Urinary bladder (tissue), 4 donors: ENCODE measurements at places on chromosomes 5 and 9.
A peak's percentile ranks its signal among the peaks of the same experiment; 100 is the strongest.

- DNase-seq: no peak
Observed at GRCh38 chr5:25387953-25388352, 743.2 kb upstream of the CDH10 start.

GRCh38 chr9:81636255-81636599, 53.1 kb downstream of the TLE1 start:
- no peak for DNase-seq

DNA sequence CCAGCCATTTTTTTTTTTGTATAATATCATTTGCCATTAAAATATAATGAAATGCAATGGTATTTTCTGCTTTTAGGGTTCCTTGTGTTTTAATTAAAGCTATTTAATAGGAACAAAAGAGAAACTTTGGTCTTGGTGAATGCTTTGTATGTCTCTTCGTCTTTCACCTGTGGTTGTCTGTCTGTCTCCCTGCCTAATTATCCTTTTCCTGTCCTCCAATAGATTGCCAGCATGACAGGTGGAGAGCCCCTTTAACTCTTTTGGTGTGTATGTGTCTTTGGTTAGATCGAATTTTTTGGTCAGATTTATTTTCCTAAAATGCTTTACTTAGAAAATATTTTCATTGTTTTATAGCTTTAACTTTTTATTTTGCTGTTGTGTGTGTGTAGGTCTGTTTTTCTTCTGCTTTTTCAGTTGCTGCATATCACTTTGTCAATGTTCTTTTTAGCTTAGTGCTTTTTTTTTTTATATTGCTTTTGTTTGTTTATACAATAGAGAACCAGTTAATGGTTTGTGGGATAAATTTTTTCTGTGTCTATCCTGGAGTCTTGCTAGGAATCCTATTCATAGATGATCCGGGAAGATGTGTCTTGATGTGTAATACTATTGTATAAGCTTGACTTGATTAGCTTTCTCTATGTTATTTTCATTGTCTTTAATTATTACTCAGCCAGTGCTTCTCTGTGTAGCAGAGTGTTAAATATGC, 8.6 kb downstream of the CHMP5 start:
- no peak for DNase-seq

GRCh38 chr9:131104016-131104740, 7.8 kb downstream of the AIF1L start:
- no peak for DNase-seq

DNA sequence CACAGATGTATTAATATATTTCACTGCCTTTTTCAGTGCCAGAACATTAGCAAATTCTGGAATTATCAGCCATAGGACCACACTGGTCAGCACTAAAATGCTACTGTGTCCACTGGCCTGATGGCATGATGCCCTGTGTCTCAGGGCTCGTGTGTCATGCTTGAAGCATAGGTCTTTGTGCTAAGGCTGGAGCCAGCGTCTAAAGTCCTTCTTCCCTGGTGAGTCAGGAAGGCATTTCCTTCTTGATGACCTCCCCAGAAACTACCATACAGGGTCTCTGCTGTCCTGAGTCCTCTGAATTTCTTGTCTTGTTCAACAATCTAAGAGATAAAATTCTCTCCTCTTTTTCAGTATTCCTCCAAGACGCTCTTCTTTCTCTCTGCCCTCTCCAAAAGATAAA, 489.9 kb downstream of the PSAT1 start:
- no peak for DNase-seq

- no peak for DNase-seq
Observed at GRCh38 chr9:128600099-128600498, 47.7 kb downstream of the SPTAN1 start.

- DNase-seq: no peak
Observed at GRCh38 chr9:85359161-85359560, 382.6 kb downstream of the AGTPBP1 start.

DNA sequence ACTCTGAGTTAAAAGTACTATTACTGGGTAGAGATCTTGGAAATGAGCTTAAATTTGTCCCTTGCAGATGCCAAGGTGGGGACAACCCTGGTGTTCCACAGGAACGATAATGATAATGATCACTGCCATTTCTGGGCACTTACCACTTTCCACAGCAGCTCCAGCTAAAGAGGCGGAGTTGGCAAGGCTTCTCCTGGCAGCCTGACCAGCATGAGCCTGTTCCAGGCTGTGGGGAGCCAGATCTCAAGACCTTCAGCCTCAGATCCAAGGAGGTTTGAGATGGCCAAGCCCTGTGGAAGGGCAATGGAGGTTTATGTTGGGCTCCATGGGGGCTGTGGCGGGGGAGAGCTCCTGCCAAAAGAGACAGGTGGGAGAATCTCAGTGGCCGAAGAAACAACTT, 244.9 kb upstream of the MVB12B start:
- no peak for DNase-seq

GRCh38 chr5:5271786-5272321, 131.7 kb downstream of the ADAMTS16 start:
- peak; percentile 45 for DNase-seq

DNA sequence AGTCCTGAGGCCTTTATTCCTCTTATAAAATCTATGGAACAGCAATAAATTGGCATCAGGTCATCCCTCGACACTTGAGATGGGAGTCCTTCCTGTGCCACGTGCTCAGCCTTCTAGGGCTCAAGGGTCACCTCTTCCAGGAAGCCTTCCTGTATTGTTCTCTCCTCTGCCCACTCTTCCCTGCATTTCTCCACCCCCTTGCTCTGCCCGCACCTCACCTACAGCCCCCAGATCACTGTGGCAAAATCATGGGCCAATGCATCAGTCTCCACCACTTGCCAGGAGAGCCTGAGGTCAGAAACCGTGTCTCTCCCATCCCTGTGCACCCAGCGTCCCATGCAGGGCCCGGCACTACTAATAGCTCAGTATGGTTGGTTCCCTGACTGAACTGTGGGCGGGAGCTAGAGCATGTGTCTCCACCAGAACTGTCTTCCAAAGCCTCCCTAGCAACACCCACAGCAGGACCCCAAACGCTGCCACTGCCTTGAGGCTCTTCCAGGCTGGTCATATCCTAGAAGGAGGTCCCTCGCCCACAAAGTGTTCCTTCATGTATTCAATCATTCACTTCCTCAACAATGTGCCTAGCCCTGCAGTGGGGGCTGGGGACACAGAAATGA, 13.5 kb downstream of the DUSP1 start:
- DNase-seq: no peak

GRCh38 chr9:37286530-37287175, 135.8 kb upstream of the GRHPR start:
- DNase-seq: no peak

GRCh38 chr5:61257421-61257820, 74.6 kb upstream of the ZSWIM6 start:
- DNase-seq: no peak

DNA sequence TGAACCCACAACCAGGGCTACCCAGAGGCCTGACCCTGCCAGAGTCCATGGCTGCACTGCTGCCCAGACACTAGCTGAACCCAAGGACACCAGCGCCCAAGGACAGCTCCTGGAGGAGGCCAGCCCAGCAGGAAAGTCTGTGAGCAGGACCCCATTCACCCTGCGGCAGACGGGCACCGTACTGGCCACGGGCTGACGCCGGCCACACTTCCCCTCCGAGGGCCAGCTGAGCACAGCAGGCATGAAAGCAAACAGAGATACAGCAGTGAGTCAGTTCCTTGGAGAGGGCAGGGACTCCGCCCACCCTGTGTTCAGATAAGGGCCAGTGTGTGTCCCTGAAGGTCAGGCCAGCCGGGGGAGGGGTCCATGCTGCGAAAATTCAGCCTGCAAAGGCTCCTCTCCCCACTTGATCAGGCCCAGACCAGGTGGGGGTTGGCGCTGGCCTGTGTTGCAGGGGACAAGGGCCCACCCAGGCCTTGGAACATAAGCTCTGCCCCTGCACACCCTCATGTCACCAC, 3.2 kb downstream of the RNF208 start:
- no peak for DNase-seq

- DNase-seq: no peak
Observed at GRCh38 chr9:13140843-13141592, 138.5 kb downstream of the MPDZ start.

DNA sequence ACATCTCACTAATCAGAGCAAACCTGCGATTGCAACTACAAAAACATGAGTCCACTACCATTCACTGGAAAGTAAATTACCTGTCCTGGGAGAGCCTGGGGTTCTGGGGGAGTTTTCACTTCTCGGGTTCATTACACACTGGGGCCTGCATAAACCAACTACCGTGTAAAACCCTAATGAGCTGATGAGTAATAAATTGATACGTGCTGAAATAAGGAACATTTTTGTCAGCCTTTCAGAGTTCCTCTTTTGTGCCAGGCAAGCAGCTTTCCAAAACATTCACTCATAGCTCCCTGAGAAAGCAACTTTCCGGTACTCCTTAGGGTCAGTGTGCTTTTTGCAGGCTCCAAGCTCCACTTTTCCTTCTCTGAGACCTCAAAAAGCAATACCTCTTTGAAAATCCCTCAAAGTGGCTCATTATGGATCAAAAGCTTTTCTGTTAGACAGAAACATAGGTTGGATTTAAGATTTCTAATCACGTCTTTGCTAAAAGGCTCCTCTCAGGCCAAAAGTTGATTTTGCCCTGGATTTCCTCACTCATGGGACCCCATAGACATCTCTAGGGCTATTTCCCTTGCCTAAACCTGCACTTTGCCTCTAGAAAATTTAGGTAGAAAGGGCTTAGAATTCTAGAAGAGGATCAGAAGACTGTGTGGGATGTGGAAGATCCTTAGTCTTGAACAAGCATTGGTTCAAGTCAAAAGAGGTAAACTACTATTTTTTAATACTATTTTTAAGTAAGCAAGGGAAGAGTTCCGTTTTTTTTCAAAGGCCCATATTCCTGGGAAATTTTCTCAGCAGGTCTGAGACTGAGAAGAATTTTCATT, 74.8 kb downstream of the ST8SIA4 start:
- no peak for DNase-seq

GRCh38 chr9:69411931-69412740, 87.1 kb downstream of the ENTREP1 start:
- no peak for DNase-seq

- no peak for DNase-seq
Observed at GRCh38 chr9:129781981-129782380, 21.0 kb upstream of the TOR1B start.

DNA sequence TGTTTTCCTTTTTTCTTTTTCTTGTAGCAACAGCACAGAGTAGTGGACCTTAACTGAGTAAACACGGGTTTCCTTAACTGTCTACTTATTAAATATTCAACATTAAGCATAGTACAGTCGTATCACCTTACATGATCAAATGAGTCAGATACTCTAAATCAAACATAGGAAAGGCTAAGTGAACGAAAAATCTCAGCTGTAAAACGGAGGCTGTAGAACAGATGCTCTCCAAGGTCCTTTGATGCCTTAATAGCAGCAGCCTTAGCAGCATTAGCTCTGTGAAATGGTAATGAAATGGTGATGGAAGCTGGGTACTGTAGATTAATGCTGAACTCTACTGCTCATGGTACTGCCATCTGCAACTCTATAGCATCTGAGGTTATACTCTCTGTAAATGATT, 1433.3 kb upstream of the C9orf72 start:
- DNase-seq: no peak

DNA sequence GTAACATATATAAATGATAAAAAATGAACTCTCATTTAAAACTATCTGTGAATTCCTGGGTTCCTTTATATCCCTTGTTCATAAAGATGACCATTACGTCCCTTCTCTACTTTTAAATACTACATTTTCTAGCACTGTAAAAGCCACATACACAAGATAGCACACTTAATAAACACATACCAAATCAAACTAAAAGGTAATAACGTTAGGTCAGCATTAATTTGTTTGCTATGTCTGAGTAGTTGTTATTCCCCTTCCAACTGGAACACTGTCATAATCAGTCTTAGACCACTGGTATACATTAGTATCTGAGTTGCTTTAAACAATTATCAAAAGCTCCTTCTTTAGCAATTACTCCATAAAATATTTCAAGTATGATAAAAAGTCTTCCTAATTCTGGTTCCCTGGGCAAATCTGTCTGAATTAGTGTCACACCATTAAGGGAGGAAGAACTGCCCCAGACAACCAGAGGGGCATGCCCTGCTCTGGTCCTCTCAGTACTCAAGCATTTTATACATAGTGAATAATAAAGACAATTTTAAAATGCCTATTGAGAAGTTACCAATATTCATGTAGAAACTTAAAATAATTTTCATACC, 98.1 kb downstream of the RAPGEF6 start:
- DNase-seq: no peak

DNA sequence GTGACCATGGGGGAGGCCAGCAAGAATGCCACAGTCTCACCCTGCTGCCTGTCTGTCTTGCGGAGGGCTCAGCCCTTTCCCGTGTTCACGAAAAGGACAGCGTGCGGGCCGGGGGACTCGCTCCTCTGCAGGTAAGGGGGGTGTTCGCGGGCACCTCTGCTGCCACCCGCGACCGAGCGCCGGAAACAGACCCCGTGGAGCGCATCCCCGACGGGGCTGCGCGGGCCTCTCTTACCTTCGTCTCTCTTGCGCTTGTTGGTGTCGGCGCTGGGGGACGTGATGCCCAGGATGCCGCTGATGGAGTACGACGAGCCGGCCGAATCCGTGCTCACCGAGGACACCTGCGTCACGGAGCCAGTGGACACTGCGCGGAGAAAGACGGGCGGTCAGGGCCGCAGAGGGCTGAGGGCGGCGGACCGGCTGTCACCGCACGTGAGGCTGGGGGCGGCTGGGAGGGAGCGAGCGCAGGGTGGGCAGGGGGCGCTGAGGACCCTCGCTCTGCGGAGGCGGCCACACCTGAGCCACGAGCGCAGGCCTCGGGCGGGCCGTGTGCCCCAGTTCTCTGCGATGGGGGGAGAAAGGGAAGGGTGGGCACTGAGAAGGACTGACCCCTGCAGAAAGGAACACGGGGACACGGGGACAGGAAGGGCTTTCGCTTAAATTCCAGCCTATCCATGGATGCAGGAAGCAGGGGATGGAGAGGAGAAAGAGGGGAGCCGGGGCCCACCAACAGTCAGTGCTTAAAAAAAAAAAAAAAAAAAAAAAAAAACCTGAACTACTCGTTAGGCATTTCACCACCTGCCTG, 31.5 kb downstream of the PAX5 start:
- no peak for DNase-seq

GRCh38 chr5:73499187-73499586, 945 bp downstream of the BTF3 start:
- no peak for DNase-seq

DNA sequence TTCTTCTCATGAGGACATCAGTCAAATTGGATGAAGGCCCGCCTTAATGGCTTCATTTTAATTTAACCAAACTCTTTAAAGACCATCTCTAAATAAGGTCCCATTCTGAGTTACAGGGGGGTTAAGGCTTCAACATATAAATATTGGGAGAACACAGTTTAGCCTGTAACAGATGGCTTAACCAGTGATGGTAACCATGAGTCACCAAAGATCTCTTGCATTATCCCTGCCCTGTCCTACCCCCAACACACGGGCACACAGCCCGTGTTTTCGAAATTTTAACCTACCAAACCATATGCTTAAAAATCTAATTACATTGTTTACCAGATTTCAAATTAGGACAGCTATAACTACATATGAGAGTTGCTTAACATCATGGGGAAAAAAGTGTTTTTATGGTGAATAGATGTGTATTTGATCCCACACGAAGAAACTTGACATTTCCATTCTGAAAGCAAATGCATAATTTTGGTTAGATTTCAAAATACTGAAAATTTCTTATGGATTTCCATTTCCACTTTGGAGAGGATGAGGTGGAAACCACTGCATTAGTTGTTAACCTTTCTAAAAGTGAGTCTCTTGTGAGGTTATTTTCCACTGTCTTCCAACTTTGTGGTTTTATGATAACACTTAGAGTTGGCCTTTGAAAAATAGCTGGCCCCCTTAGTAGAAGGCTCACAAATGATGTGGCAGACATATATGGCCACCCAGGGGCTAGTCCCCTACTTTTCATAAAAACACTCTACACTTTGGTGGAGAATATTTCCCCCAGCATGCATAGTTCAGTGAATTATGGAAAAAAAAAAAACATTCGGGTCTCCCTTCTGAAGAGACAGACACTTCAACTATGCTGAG, 849.3 kb downstream of the TLE1 start:
- no peak for DNase-seq
